ENCODE measurements at places on chromosomes 3 and 15.

DNA sequence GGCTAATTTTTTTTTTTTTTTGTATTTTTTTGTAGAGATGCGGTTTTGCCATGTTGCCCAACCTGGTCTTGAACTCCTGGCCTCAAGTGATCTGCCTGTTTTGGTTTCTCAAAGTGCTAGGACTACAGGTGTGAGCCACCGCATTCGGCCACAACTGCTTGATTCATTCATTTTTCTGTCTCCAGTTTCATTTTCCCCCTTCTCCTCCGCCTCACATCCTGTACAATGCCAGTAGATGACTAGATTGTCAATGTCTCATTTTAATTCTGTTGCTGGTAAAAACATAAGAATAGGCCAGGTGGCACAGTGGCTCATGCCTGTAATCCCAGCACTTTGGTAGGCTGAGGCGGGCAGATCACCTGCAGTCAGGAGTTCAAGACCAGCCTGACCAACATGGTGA lies 12.0 kb upstream of the ZNF592 start:
- no peak for DNase-seq

- DNase-seq: no peak
Measured at GRCh38 chr3:41933154-41933676, 28.7 kb downstream of the ULK4 start.

DNA sequence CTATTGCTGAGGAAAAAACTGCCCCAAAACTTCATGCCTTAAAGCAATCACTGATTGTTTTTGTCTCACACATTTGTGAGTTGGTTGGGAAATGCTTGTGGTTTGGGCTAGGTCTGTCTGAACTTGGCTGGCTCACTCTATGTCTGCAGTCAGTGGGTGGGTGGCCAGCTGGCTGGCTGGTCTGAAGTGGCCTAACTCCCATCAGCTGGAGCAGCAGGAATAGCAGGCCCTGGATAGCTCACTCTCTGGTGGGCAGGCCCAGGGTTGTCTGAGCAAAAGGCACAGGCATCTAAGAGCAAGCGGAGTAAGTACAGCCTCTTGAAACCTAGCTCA lies 37.7 kb upstream of the PRR20G start:
- no peak for DNase-seq

- DNase-seq: no peak
Measured at GRCh38 chr3:124084022-124084881, 92.3 kb upstream of the ROPN1 start.

GRCh38 chr15:29774900-29775299 lies 47.4 kb downstream of the TJP1 start:
- DNase-seq: no peak

GRCh38 chr15:77454265-77454664 lies 33.6 kb downstream of the HMG20A start:
- no peak for DNase-seq
